ENCODE measurements at places on chromosomes 12 and 14.

DNA sequence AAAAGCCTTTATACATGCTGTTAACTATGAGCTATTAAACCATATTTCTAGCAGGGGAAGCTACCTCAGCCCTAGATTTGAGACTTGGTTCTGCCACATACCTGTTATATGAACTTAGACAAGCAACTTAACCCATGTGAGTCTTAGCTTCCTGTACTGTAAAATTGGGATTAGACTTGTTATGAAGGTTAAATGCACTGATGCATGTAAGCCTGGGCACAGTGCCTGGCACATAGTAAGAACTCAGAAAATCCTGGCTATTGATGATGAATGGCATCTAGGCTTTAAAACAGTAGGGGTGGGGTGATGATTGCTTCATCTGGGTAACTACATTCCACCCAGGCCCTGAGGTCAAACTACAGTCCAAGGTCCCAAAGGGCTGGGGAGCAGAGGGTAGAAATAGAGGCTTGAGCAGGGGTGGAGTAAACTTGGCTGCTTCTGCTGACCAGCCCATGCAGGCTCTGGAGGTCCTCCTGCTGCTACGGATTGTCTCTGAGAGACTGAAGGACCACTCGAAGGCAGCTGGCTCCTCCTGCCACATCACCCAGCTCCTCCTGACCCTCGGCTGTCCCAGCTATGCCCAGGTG is 11.3 kb downstream of the ESPL1 start:
- H3K36me3 ChIP-seq = no peaks in the 10 kb centered on the region
- H3K4me3 ChIP-seq = no peak overlapping the region
- no peaks in the 10 kb centered on the region for H3K4me1 ChIP-seq
- no peak for DNase-seq
- no peaks in the 10 kb centered on the region for H3K27me3 ChIP-seq

- no peaks in the 10 kb centered on the region for H3K4me1 ChIP-seq
- no peak overlapping the region for H3K27ac ChIP-seq
- no peak overlapping the region for H3K4me3 ChIP-seq
- H3K27me3 ChIP-seq = peaks cover 60% of the 10 kb centered on the region
- no peak for DNase-seq
Observed at GRCh38 chr12:52772772-52773171, 4.4 kb downstream of the KRT76 start.

DNA sequence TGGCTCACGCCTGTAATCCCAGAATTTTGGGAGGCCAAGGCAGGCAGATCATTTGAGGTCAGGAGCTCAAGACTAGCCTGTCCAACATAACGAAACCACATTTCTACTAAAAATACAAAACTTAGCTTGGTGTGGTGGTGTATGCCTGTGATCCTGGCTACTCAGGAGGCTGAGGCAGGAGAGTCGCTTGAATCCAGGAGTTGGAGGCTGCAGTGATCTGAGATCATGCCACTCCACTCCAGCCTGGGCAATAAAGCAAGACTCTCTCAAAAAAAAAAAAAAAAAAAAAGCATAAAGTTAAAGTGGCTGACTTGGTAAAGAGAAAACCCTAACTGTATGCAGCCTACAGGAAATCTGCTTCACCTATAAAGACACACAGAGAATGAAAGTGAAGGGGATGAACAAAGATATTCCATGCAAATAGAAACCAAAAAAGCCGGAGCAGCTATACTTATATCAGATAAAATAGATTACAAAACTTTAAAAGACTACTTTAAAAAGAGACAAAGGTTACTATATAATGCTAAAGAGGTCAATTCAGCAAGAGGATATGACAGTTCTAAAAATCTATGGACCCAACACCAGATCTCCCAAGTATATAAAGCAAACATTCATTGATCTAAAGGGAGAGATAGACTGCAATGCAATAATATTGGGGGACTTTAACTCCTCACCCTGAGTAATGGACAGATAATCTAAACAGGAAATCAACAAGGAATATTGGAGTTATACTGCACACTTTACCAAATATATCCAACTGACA is 4.1 kb downstream of the CLEC2B start:
- H3K36me3 ChIP-seq = no peaks in the 10 kb centered on the region
- H3K27ac ChIP-seq = no peak overlapping the region
- peak overlapping the region; percentile 53 for H3K4me3 ChIP-seq
- peaks cover 26% of the 10 kb centered on the region for H3K4me1 ChIP-seq
- no peak for DNase-seq

GRCh38 chr14:105055334-105055733 is 9.9 kb downstream of the GPR132 start:
- no peak overlapping the region for H3K27ac ChIP-seq
- H3K4me1 ChIP-seq = no peaks in the 10 kb centered on the region
- no peaks in the 10 kb centered on the region for H3K27me3 ChIP-seq

GRCh38 chr12:131929581-131930456 is 743 bp downstream of the PUS1 start:
- H3K4me1 ChIP-seq = no peaks in the 10 kb centered on the region
- H3K27ac ChIP-seq = no peak overlapping the region
- peaks cover 17% of the 10 kb centered on the region for H3K36me3 ChIP-seq
- no peaks in the 10 kb centered on the region for H3K27me3 ChIP-seq
- peak; percentile 68 for DNase-seq
- H3K4me3 ChIP-seq = peak overlapping the region; percentile 90

GRCh38 chr14:91290986-91291385 is 46.5 kb upstream of the GPR68 start:
- H3K4me3 ChIP-seq = no peak overlapping the region
- DNase-seq = no peak
- no peaks in the 10 kb centered on the region for H3K36me3 ChIP-seq
- no peaks in the 10 kb centered on the region for H3K4me1 ChIP-seq
- peaks cover 15% of the 10 kb centered on the region for H3K27me3 ChIP-seq

DNA sequence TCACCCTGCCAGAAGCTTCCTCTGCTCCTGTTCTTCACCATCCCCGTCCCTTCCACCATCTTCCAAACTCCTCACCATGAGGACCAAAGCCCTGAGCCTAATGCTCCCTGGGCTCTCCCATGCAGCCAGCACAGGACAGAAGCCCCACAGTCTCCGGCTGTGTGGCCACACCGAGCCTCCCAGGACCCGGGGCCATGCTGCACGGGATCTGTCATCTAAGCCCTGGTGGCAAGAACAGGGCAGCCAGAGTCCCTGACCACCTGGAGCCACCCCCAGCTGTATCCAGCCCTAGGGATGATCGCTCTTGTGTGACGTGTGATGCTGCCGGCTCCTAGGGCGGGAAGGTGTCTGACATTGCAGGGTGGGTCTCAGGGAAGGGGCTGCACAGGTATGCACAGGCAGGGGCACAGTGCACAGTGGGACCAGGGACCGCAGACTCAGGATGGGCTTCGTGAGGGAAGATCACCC is 8.1 kb downstream of the TMEM179 start:
- no peak for DNase-seq
- no peaks in the 10 kb centered on the region for H3K36me3 ChIP-seq
- no peaks in the 10 kb centered on the region for H3K4me1 ChIP-seq
- no peak overlapping the region for H3K27ac ChIP-seq

DNA sequence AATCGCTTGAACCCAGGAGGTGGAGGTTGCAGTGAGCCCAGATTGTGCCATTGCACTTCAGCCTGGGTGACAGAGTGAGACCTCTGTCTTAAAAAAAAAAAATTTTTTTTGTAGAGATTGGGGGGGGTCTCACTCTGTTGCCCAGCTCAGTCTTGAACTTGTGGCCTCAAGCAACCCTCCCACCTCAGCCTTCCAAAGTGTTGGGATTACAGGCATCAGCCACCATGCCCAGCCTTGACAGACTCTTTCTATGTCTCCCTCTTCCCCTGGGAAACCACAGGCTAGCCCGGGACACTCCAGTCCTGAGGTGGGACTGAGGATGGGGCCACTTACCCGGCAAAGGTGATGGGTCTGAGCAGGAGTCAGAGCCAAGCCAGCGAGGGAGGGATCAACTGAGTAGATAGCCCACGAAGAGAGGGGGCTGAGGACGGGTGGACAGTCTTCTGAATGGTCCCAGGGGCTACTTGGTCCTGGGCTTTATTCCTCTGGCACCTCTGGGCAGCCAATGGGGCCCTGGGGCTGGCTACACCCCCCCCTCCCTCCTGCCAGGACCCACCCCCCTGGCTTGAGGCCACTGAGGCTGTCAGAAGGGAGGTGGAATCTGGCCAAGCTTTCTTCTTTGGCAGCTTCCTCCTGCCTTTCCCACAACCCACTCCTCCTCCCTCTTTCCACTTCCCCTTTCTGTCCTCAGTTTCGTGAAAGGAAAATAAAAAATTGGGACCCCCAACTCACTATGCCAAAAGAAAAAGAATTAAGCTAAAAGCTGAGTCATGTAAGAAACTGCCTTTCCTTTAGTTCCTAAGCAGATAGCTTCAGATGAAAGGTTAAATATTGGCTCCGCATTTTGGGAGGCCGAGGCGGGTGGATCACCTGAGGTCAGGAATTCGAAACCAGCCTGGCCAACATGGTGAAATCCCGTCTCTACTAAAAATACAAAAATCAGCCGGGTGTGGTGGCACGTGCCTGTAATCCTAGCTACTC is at the start of gene SDS:
TSS of gene SDS (minus strand) at position 453 of the 981 bp plus-strand sequence. CDS start 4,179 bp downstream, outside the sequence.
- no peaks in the 10 kb centered on the region for H3K4me1 ChIP-seq
- H3K36me3 ChIP-seq = no peaks in the 10 kb centered on the region
- no peak within 1 kb of the TSS for H3K27ac ChIP-seq
- DNase-seq = no peak
- no peak within 1 kb of the TSS for H3K4me3 ChIP-seq
- no peaks in the 10 kb centered on the region for H3K27me3 ChIP-seq

DNA sequence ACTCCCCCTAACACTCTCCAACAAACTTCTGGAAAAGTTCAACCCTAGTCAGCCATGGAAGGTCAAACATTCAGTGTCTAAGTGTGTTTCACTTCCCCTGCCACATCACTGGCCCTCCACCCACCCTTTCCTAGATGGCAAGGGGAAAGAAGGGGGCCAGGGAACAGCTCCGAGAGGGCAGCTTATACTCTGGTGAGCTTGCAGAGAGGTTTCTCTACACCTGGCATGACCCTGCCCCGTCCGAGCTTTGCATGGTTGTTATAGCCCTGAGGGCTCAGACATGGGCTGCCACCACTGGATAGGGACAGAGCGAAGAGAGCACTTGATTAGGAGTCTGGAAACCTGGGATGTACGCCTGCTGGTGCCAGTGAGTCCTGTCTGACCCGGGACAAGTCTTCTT is 4.0 kb downstream of the ACVRL1 start:
- no peaks in the 10 kb centered on the region for H3K27me3 ChIP-seq
- no peak for DNase-seq
- no peak overlapping the region for H3K4me3 ChIP-seq
- no peak overlapping the region for H3K27ac ChIP-seq
- H3K4me1 ChIP-seq = peaks cover 37% of the 10 kb centered on the region
- H3K36me3 ChIP-seq = no peaks in the 10 kb centered on the region

- H3K27me3 ChIP-seq = no peaks in the 10 kb centered on the region
- H3K4me3 ChIP-seq = no peak overlapping the region
- H3K27ac ChIP-seq = no peak overlapping the region
- peaks cover 6% of the 10 kb centered on the region for H3K4me1 ChIP-seq
- H3K36me3 ChIP-seq = no peaks in the 10 kb centered on the region
- no peak for DNase-seq
Observed at GRCh38 chr12:47223848-47224213, 144.1 kb upstream of the AMIGO2 start.

GRCh38 chr12:68508576-68508975 is 102.1 kb upstream of the RAP1B start:
- H3K27ac ChIP-seq = no peak overlapping the region
- DNase-seq = no peak
- H3K36me3 ChIP-seq = no peaks in the 10 kb centered on the region
- no peaks in the 10 kb centered on the region for H3K4me1 ChIP-seq

- H3K4me3 ChIP-seq = no peak overlapping the region
- no peaks in the 10 kb centered on the region for H3K36me3 ChIP-seq
- DNase-seq = no peak
- H3K27ac ChIP-seq = no peak overlapping the region
- peaks cover 14% of the 10 kb centered on the region for H3K4me1 ChIP-seq
Observed at GRCh38 chr14:53500191-53500590, 347.1 kb upstream of the DDHD1 start.

GRCh38 chr14:102539544-102540314 is 30.2 kb upstream of the ANKRD9 start:
- H3K27ac ChIP-seq = no peak overlapping the region
- H3K4me3 ChIP-seq = no peak overlapping the region
- H3K27me3 ChIP-seq = peaks cover 8% of the 10 kb centered on the region
- H3K36me3 ChIP-seq = no peaks in the 10 kb centered on the region

GRCh38 chr14:70801836-70802235 is 7.5 kb downstream of the MAP3K9 start:
- no peak for DNase-seq
- H3K27me3 ChIP-seq = peaks cover 22% of the 10 kb centered on the region
- no peaks in the 10 kb centered on the region for H3K36me3 ChIP-seq
- H3K4me1 ChIP-seq = no peaks in the 10 kb centered on the region
- no peak overlapping the region for H3K4me3 ChIP-seq

DNA sequence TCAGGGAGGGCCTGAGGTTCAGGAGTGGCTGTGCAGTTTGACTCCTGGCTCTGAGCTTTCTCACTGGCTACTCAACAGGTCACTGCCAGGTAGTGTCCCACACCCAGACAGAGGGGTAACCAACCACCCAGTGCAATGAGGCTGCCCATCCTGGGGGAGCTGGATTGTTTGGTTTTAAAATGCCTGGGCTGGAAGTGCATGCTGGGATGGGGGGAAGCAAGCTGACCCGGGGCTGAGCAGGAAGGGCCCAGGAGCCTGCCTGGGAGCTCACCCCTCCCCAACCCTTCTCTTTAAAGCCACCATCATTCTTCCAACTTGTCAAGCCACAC is 12.6 kb upstream of the ABHD12B start:
- 0 out of 2 replicates have a peak, but pooled peaks cover 5% of the 10 kb centered on the region for H3K4me1 ChIP-seq
- H3K27me3 ChIP-seq = no peaks in the 10 kb centered on the region
- H3K4me3 ChIP-seq = peak overlapping the region; percentile 75
- no peak for DNase-seq
- H3K27ac ChIP-seq = no peak overlapping the region

- peak overlapping the region; percentile 30 for H3K27ac ChIP-seq
- peak; percentile 71 for DNase-seq
- H3K36me3 ChIP-seq = peaks cover 70% of the 10 kb centered on the region
Observed at GRCh38 chr12:48671231-48671856, 10.7 kb downstream of the KANSL2 start.

- H3K4me3 ChIP-seq = no peak overlapping the region
- no peak overlapping the region for H3K27ac ChIP-seq
- peaks cover 11% of the 10 kb centered on the region for H3K4me1 ChIP-seq
- no peaks in the 10 kb centered on the region for H3K36me3 ChIP-seq
- DNase-seq = peak; percentile 67
Observed at GRCh38 chr14:105067140-105067968, 2.1 kb upstream of the GPR132 start.
